ENCODE measurements at places on chromosomes 7 and 10.

- peak; percentile 66 for DNase-seq
Measured at GRCh38 chr10:86400705-86401587, 34.4 kb upstream of the GRID1 start.

DNA sequence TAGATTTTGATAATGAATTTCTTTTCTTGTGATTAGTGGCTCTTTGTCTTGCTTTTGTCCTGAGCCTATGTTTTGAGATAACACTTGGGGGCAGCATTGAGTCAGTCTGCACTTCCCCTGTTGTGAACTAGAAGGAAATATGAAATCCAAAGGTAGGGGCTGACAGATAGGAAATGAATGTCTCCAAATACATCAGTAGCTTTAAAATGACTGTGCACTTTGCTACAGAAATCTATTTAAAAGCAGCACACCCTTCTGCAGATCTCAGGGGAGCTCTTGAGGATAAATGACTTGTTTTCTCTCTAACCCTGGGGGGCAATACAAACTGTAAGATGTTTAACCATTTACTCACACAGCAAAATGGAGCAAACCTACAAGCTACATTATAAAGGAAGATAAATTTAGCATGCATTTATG is 176.0 kb upstream of the MYO3A start:
- no peak for DNase-seq

DNA sequence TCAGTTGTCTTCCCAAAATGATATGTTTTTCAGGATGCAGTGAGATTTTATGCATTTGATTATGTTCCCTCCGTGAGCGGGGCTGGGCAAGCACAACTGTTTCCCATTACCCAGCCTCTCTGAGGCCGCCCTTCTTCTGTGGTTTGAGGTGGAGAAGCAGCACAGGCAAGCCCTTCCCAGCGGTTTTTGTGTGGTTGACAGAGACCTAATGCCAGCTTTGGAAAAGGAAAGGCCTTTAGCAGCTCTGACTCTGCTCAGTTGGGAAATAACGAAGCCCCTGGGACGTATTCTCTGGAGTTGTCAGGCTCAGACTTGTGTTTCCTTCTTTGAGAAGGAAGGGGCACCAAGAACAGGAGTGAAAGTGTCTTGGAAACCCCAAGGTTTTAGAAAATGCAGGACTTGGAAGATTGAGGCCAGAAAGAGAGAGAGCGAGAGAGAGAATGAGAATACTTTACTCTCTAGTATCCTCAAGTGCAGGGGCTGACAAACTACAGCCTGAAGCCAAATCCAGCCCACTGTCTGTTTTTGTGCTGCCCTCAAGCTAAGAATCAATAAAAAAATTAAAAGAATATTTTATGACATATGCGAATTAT is 20.6 kb upstream of the PDCD4 start:
- DNase-seq = no peak

DNA sequence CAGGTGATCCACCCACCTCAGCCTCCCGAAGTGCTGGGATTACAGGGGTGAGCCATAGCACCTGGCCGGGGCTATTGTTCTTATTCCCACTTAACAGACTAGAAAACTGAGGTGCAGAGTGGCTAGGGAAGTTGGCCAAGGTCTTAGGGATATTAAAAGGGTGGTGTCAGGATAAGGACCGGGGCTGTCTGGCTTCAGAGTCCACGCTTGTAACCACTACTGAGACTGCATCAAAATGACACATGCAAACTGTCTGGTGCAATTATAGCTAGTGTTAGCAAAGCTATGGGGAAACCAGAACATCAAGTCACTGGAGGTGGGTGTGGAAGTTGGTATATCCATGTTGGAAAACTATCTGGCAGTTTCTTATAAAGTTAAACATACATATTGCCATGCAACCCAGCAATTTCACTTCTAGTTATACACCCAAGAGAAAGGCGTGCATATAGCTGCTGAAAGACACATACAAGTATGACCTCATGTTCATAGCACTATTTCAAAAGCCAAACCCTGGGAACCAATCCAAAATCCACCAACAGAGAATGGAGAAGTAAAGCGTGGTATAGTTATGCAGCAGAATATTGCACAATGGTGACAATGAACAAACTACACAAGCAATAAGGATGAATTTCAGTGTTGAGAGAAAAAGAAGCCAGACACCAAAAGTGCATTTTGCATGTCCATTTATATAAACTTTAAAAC is 33.9 kb upstream of the EEPD1 start:
- DNase-seq = no peak

- no peak for DNase-seq
Measured at GRCh38 chr10:97224483-97225435, 39.0 kb upstream of the SLIT1 start.

DNA sequence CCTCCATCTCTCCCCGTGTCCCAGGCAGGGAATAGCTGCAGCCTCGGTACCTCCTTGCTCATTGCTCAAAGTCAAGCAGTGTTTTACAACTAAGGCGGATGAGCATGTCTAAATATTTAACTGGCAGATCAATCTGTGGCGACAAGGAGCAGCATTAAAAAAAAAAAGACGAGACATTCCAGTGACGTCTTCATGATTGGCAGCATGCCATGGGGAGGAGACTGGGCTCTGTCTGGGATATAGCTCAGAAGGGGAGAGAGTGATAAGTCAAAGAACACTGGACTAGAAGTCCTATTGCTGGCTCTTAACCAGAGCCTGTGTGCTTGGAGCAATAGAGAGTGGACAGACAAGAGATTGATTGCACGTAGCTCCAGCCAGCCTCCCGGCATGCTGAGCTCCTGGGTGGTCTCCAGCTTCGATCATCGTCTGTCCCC is 287.5 kb upstream of the PODXL start:
- no peak for DNase-seq

DNA sequence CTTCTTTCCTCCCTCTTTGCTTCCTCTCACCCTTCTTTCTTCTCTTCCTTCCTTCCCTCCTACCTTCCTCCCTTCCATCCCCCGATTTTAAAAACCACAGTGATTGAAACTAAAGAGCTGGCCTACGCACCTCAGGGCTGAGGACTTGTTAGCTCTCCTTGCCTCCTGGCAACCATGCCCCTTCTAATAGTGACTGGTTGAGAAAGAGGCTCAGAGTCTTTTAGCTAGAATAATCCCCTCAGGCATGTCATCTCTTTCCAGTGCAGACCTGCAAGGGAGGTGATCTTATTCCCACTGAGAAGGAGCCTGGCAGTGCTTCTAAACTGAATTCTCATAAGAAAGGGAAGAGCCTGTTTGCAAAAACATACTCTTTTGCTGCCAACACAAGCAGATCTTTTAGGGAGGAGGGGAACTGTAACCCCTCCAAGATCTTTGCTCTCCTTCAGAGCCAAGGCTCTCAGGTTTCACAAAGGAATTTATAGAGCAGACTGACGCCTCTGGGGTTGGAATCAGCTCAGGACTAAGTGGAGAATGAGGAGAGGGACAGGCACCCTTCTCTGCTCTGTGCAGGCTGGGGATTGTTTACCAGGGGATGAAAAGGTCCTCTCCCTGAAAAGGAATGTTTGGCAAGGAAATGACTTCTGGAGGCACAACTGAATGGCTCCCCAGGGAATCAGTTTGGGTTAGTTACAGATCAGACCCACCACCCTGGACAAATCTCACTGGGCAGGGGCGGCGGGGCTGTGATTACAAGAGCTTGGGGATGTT is 9.4 kb upstream of the ANKRD1 start:
- no peak for DNase-seq

- no peak for DNase-seq
Measured at GRCh38 chr10:62239994-62240393, 28.6 kb downstream of the RTKN2 start.

DNA sequence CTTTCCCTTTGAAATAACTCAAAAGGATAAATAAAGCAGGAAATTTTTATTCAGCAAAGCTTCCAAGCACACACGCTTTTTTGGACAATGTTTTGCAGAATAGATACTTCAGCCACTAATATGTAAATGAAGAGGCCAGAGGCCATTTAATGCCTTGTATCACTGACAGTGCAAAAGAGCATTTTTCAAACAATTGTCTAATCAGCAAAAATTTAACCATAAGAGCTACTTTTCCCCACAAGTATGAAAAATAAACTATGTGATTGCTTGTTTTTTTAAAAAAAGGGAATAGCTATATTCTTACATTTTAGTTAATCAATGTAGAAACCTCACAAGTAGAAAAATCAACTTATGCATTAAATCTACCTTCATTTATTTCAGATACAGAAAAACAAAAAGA is 99.7 kb downstream of the COL28A1 start:
- no peak for DNase-seq

DNA sequence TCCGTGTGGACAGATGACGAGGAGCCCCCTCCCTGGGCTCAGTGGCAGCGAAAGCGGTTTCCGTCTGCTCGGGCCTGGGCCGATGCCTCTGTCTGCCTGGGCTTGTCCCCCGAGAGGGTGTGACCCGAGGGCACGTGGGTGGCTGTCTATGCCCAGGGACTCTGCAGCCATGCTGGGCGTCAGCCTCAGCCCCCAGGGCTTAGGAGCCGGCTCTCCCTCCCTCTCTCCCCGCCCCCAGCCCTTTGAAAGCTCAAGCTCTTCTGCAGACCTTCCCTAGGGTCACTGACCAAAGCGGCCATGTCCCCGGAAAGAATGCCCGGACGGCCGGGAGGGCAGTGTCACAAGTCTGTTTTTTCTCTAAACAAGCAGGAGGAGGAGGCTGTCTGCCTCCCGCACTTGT is 7.1 kb downstream of the MICALL2 start:
- DNase-seq = no peak

DNA sequence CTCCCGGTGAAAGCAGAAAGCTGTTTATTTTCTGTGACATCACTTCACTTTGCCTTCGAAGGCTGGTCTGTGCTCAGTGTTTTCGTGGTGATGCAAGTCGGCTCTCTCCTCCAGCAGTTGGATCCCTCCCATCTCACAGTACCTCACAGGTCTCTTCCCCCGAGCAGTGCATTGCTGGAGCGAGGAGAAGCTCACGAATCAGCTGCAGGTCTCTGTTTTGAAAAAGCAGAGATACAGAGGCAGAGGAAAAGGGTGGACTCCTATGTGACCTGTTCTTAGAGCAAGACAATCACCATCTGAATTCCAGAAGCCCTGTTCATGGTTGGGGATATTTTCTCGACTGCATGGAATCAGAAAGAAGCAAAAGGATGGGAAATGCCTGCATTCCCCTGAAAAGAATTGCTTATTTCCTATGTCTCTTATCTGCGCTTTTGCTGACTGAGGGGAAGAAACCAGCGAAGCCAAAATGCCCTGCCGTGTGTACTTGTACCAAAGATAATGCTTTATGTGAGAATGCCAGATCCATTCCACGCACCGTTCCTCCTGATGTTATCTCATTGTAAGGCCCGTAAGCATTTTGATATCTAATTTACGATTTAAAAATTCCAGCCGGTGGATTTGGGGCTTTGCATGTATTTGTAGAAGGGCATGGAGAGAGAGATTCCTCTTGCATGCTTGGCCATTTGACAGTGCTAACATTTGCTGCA is at the start of gene LGI1:
Gene LGI1, plus strand, starts transcription at position 136 of the 707 bp plus-strand sequence. Its CDS starts 209 bp downstream, at position 345.
- no peak for DNase-seq

GRCh38 chr7:138978541-138979184 is 2.5 kb downstream of the KIAA1549 start:
- no peak for DNase-seq

- no peak for DNase-seq
Measured at GRCh38 chr7:2515424-2516193, 4.0 kb upstream of the LFNG start.

- no peak for DNase-seq
Measured at GRCh38 chr7:68458010-68458908, 1140.0 kb upstream of the AUTS2 start.

- DNase-seq = no peak
Measured at GRCh38 chr10:115092555-115093285, 445 bp upstream of the ATRNL1 start.

GRCh38 chr7:22565315-22565811 is 65.4 kb upstream of the STEAP1B start:
- no peak for DNase-seq

DNA sequence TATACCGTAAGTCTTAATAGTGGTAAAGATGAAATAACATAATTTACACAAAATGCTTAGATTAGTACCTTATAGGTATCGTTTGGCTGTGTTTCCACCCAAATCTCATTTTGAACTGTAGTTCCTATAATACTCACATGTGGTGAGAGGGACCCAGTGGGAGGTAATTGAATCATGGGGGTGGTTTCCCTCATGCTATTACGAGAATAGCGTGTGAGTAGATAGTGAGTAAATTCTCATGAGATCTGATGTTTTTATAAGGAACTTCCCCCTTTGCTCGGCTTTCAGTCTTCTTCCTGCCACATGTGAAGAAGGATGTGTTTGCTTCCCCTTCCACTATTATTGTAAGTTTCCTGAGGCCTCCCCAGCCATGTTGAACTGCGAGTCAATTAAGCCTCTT is 426.3 kb upstream of the POT1 start:
- DNase-seq = no peak

GRCh38 chr7:42219447-42219846 is 17.6 kb downstream of the GLI3 start:
- DNase-seq = no peak

DNA sequence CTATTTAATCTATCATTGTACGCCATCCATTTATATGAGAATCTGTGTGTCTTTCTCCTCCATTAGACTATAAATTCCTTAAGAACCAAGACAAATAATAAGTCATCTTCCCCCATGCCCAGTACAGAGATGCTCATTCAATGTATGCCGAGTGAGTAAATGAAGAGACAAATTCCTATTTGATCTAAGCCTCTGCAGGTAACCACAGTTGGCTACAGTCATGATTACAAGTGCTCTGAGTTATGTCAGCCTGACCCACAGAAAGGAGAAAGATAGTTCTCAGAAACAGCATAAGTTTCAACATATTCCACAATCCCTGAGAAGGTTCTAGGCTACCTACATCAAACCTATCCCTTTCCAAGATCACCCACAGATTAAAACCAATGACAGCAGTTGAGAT is 46.1 kb downstream of the MPP7 start:
- DNase-seq = no peak

GRCh38 chr7:51471981-51472296 is 155.3 kb upstream of the COBL start:
- no peak for DNase-seq

DNA sequence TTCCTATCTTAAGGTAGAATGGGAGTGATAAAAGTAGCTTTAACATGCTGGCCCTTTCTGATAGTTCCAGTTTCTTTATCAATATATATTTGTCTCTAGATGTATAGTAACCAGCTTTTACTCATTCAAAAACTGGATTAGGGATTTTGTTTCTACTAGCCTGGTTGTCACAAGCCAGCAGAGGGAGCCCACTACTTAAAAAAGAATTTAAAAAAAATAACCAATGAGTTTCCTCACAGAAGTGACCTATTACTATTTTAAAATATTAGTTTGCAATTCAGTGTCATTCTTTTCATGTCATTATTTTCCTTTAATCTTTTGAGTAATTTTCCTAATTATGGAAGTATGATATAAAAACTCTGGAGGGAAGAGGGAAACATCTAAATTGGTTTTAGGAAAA is 142.1 kb downstream of the PHTF2 start:
- DNase-seq = no peak

DNA sequence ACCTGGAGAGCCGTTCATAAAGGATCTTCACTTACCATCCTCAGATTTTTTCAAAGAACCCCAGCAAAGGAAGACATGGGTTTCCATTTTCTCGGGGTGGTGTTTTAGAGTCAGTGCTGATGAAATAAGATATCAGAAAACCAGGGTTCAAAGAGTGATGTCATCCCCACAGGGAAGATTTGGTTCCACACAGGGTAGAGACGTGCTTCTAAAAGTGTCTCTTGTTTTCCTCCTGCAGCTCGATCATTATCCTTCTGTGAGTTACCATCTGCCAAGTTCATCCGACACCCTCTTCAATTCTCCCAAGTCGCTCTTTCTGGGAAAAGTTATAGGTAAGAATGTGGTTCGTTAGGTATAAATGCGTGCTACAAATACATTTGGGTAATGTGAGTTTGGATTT is 323.8 kb upstream of the C7orf33 start:
- no peak for DNase-seq
